Placental epithelial cell (primary cell): ENCODE measurements at places on chromosomes 3 and 15. TPM values are rescaled to one million over a fixed set of nuclear protein-coding genes. Genes with fewer than 3 reads are reported as not detected.

The BTBD1 gene
- total RNA-seq, result 56.9 and 81.9 TPM in 2 replicates

The WDR48 gene
- 30.6 and 37.2 TPM in 2 replicates for total RNA-seq

The HMG20A gene
- total RNA-seq, result 22.7 and 35.3 TPM in 2 replicates

The RFT1 gene
- total RNA-seq, result 5.1 and 20.0 TPM in 2 replicates

The B3GALNT1 gene
- 7.5 and 14.6 TPM in 2 replicates for total RNA-seq

The CFAP44 gene
- total RNA-seq, result 2.6 and 7.5 TPM in 2 replicates

The AQP9 gene
- total RNA-seq, result 2.0 and 142 TPM in 2 replicates

The GPR171 gene
- not detected in 2 replicates for total RNA-seq

The P2RY12 gene
- not detected in 2 replicates for total RNA-seq

The MYH15 gene
- 0.39 and 4.1 TPM in 2 replicates for total RNA-seq

The GOLGA8H gene
- under 0.01 TPM in 1 of 2 replicates, not detected in the other for total RNA-seq

The PFN2 gene
- 186 and 399 TPM in 2 replicates for total RNA-seq

The MUSTN1 gene
- total RNA-seq, result 0.79 TPM in 1 of 2 replicates, not detected in the other

The COLQ gene
- total RNA-seq, result 0.43 and 2.0 TPM in 2 replicates

The C3orf38 gene
- total RNA-seq, result 27.5 and 38.2 TPM in 2 replicates

The GPR176 gene
- 16.1 and 44.1 TPM in 2 replicates for total RNA-seq

The OXTR gene
- total RNA-seq, result 5.5 and 81.4 TPM in 2 replicates

The PLSCR2 gene
- not detected in 2 replicates for total RNA-seq

The ACTRT3 gene
- total RNA-seq, result 6.2 and 7.1 TPM in 2 replicates
